ENCODE measurements at places on chromosomes 13 and 19.

DNA sequence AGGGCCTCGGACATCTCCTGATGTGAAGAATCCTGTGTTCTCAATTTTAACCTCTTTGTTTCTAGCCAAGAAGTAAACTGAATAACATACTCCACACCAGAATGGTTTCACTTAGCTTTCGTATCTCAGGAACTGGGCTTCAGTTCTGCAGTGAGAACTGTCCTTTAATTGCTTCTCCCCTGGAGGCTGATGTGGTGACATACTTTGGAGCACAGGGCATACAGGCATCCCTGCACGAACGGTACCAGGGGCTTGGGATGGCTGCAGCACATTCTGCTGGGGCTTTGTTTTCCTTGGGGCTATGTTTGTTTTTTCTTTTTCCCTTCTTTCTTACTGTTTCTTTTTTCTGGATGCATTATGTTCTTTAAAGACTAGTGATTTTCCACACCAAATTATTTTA is 230.5 kb downstream of the TM9SF2 start:
- DNase-seq = no peak

GRCh38 chr13:42874221-42874620 is 92.8 kb downstream of the FAM216B start:
- no peak for DNase-seq

DNA sequence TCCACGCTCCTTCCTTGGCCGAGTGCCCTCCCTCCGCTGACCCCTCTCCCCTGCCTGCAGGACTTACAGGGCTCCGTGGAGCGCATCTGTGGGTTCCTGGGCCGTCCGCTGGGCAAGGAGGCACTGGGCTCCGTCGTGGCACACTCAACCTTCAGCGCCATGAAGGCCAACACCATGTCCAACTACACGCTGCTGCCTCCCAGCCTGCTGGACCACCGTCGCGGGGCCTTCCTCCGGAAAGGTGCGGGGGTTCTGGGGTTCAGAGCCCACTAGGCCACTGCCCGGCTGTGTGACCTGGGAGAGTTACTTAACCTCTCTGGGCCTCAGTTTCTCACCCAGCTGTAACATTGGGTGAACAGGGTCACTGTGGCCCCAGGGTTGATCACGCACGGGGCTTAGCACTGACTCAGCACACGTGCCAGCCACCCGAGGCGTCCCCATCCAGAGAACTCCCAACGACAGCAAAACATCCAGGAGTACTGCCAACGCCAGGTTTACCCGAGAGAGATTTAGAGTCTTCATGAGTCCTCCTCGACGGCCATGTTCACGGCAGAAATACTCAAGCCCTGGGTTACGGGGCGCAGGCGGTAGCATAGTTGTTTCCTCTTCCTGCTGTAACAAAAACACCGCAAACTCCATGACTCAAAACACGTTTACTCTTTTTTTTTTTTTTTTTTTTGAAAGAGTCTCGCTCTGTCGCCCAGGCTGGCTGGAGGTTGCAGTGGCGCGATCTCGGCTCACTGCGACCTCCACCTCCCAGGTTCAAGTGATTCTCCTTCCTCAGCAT is 9.7 kb upstream of the SPACA4 start:
- peak; percentile 33 for DNase-seq

- no peak for DNase-seq
These were observed 83.3 kb downstream of the ERCC5 start for GRCh38 chr13:102928941-102929675.

DNA sequence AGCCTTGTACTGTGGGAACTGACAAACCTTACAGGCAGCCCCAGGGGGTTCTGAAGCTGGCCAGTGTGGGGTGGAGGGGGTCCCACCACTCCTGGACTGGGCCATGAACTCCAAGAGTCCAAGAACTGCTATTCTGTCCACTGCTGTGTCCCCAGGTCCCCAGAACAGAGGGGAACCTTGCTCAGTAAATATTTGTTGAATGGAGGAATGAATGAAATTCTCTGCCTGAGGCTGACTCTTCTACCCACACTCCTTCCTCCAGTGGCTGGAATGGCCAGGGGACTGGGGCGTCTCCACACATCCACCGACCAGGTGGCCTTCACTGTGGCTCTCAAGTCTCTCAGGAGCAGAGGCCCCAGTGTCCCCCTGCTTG is 11.6 kb downstream of the WIZ start:
- DNase-seq = no peak
